ENCODE measurements at places on chromosomes 5 and 9.

- no peak for DNase-seq
Measured at GRCh38 chr5:159186319-159186718, 23.0 kb downstream of the RNF145 start.

DNA sequence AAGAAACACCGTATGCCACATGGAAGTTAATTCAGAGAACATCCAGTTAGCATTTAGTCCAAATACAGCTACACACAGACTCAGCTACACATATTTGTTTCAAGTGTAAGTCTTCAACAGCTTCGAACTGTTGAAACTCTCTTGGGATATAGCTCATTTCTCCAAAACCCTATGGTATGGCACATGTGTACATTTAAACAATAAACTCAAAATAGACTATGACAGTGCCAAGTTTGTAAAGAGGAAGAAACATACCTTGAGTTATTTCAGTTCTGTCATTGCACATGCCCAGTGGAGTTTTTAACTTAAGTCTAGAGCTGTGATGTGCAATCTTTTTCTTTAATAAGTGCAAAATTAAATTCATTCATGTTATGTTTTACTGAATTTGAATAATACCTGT is 155.1 kb upstream of the RAI14 start:
- DNase-seq, result no peak

DNA sequence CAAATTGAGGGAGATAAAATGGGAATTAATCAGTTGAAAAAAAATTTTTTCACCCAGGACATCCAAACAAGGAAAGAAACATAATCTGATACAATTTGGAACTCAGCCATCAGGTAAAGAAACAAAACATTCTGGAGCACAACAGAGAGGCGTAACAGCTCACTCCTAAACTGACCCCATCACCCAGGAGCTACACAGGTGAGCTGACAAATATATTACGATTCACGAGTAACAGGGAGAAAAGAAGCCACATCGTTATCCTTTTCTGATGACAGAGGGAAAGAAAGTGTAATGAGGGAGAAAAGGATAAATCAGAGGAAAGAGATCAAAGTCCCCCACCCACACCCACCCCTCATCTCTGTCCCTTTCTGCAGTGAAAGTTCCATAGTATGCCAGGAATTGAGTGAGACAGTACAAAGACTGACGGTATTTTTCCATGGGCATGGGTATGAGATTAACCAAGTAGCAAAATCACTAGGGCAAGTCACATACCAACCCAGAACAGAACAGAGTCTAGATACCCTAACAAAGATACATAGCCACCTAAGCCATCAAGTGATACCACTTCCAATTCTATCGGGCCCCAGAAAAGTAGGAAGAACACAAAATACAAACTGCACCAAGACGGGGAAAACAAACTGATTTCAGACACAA is 45.4 kb downstream of the TMEM245 start:
- no peak for DNase-seq

DNA sequence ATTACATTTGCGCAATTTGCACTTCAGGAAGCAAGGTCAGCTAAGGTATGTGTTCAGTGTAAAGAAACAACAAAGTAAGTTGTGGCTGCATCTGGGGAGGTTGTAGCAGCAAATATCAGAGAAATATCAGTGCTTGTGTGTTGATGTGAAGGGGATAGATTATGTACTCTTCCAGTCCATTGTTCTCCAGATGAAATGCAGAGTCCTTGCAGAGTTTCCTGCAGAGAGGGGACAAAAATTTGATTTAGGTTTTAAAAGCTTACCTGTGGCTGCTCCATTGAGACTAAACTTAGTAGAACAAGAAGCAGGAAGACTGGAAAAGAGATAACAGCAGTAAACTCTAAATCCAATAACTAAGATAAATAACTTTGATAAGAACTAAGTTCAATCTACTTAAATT is 952.2 kb downstream of the CDH18 start:
- DNase-seq, result no peak

- no peak for DNase-seq
Measured at GRCh38 chr5:151886546-151887275, 37.9 kb downstream of the GLRA1 start.

DNA sequence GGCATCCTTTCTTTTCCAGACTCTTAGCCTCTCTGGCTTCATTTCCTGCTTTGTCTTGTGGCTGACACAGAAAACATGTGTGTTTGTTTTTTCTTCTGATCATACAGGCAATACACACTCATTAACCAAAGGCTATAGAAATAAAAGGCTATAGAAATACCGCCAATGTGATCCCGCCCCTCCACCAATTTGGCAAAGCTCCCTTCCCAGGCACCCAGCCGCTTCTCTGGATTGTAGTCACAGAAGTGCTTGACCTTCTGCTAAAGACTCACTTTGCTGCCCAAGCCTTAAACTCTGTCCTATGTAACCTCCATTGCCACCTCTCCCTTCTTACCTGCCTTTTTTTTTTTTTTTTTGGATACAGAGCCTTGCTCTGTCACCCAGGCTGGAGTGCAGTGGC is 5.3 kb downstream of the TXNDC15 start:
- no peak for DNase-seq

- DNase-seq, result no peak
Measured at GRCh38 chr5:79971156-79971555, 19.9 kb downstream of the MTX3 start.

- DNase-seq, result no peak
Measured at GRCh38 chr5:93735378-93735777, 6.0 kb downstream of the POU5F2 start.

DNA sequence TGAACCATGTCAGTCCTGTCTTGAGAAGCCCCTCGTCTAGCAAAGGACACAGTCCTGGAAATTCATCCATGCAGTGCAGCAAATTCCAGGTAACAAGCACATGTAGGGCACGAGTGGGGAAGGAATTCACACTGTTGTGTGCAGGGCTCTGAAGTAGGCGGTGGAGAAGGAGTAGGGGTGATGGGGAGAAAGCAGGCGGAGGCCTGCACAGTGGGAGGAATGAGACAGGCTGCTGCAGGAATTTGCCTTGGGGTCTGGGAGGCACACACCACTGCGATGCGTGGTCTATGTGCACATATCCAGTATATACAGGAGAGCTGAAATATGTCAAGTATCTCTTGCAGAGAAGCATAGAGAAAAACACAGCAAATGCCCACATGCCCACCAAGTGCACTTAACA is 249.2 kb upstream of the IRX2 start:
- DNase-seq, result no peak

- no peak for DNase-seq
Measured at GRCh38 chr9:84686068-84686467, 16.5 kb downstream of the NTRK2 start.

- no peak for DNase-seq
Measured at GRCh38 chr9:107020040-107020530, 157.1 kb downstream of the ZNF462 start.

DNA sequence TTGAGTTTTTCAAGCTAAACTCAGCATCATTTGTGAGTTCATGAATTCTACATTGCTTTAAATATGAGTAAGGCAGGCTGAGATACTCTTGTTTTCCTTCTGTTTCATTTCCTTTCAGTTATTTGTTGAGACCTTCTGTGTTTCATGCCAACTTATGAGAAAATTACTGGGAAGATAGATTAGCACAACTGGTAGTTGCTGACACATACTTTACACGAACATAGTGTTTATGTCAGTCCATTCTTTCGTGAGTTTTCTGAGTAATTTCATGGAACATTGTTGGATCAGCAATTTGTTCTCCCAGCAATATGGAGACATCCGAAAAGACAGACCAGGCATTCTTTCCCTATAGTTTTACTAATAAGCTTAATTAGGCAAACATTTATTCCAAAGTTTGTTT is 102.0 kb upstream of the SMC5 start:
- DNase-seq, result no peak

DNA sequence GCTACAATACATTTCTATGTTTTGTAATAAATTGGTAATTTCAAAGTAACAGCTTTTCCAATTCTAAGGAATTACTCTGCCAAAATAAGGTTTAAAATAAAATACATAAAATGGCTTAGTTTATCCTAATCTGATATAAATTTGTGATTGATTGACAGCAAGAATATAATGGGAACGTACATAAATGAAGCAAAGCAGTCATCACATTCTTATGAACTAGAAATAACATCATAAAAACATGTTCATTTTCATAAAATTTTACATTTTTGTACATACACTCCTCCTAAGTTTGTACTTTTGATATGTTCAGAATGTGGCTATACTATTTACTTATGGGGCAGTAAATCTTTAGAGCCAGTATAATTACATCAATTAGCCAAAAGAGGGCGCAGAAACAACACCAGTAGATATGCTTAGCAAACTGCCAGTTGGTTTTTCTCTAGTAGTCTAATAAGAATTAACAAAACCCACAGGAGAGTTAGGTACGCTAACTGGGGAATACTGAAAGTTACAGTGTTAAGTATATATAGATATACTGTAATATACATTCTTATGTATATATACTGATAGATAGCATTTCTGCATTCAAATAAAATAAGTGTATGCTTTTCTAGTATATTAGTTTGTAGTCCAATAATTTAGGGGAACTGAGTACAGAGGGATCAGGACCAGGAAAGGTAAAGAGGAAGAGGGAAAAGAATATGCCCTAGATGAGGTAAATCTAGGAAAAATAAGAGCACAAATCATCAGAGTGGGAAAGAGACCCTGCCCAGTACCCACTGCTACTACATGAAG is 76.8 kb downstream of the ZDHHC21 start:
- no peak for DNase-seq

- no peak for DNase-seq
Measured at GRCh38 chr5:151081431-151082281, 822 bp upstream of the TNIP1 start.

- DNase-seq, result no peak
Measured at GRCh38 chr9:70557661-70558369, 143.4 kb upstream of the KLF9 start.

DNA sequence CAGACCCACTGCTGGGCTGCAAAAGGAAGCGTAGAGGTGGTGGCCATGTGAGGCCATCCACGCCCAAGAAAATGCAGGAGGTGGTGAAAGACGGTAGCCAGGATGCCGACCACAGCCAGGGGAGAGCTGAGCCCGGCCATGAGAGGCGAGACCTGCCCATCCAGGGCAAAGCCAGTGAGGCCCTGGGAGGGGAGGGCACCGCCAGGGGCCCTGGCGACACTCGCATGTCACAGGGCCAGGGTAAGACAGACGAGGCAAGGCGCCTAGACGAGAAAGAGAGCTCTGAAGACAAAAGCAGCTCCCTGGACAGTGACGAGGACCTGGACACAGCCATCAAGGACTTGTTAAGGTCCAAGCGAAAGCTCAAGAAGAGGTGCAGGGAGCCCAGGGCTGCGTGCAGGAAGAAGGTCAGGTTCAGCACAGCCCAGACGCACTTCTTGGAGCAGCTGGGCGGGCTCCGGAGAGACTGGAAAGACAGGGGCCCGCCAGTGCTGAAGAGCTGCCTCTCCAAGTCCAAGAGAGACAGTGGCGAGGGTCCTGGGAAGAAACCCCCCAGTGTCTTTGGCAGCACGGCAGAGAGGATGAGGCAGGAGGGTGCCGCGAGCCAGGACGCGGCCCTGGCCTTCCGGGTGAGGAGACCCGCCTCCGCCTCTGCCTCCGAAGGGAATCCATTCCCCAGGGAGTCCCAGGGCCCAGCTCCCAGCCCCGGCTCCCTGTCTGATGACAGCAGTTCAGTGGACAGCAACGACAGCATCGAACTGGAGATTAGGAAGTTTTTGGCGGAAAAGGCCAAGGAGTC is 6.9 kb downstream of the PPP1R26 start:
- DNase-seq, result no peak

DNA sequence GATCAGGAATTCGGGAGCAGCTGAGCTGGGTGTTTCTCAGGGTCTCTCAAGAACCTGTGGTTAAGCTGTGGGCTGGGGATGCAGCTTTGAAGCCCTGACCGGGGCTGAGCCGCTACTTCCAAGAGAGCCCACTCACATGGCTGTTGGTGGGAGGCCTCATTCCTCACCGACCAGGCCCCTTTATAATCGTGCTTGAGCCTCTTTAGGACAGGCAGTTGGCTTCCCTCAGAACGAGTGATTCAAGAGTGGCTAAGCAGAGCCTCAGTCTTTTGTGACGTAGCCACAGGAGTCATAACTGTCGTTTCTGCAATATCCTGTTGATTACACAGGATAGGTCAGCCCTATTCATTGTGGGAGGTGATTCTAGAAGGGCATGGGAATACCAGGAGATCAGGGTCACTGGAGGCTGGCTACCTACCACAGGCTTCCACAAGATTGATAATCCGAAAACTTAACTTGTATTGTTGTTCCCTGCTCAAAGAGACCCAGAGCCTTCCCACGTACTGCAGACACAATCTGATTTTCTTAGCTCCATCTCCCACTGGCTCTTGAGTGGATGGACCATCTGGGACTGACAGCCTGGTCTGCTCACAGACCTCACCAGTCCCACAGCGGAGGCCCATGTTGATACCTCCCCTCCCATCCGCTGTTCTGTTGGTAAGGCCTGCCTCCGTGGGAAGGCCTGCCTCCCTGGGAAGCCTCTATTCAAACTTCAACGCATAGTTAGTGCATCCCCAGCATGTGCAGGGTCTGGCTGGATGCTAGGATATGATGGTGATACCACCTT is 3.0 kb upstream of the ERGIC1 start:
- no peak for DNase-seq

DNA sequence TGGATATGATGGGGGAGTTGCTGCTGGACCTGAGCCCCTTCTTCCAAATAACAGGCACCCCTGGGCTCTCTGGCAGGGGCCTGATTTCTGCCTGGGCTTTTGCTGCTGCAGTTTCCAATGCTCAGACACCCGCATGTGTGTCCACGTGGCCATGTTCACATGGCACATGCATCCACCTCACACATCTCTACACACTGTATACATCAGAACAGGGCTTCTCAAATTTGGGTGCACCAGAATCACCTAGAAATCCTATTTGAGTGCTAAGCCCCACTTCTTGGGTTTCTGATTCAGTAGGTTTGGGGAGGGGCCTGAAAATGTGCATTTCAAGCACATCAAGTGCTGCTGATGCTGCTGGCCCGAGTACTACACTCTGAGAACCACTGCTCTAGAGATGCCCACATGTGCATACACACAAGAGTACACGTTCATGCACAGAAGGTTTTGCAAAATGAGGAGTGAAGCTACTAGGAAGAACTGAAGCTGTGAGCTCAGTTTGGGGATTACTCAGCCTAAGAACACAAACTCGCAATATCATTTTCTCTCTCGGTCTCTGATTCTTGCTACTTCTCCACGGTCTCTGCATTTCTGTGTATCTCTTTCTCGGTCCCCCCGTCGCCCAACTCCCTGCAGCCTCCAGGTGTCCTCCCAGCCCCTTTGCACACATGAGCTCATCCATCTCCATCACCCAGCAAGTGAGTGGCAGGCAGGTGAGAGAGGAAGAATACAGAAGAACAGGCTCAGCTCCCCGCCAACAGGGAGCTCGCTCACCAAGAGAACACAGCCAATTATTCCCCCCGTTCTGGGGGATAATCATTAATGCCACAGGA is 97.0 kb downstream of the PCDH1 start:
- no peak for DNase-seq

DNA sequence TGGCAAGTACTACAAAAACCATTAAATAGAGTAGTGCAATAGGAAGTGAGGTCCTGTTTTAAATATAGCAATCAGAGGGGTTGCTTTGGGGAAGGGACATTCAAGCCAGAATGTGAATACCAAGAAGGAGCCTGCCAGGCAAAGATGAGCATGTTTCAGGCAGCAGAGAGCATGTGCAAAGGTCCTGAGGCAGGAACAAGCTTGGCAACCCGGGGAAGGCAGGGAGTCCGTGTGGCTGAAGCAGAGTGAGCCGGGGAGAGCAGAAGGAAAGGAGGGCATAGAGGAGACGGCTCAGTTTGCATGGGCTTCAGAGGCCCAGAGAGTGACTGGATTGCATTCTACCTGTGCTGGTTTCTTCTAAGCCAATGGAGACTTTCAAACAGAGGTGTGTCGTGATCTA is 22.7 kb upstream of the CPLX2 start:
- DNase-seq, result no peak

- no peak for DNase-seq
Measured at GRCh38 chr5:40410964-40411635, 268.6 kb upstream of the PTGER4 start.

- peak; percentile 31 for DNase-seq
Measured at GRCh38 chr5:140251527-140251973, 51.4 kb downstream of the PFDN1 start.

All from T-helper 1 cell (primary cell).